ENCODE measurements at places on chromosomes 2 and 18.

DNA sequence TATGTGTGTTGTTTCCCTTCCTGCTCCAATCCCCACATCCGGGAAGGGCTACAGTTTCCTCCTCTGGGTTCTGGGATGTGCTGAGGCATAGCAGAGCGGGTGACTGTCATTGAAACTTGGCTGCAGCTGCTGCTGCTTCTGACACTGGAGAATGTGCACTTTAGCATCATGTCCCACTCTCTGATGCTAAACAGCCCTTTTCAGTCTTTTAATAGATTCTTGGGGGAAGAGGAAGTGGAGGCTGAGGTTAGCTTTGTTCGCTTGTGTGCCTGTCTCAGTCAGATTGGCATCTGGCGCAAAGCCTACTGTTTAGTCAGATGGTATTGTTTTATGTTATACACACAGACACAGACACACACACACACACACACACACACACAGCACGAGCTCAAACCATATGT, 136.5 kb upstream of the RND3 start:
- DNase-seq: peak; percentile 33

- no peak for DNase-seq
Measured at GRCh38 chr18:24274837-24275236, 122.8 kb downstream of the OSBPL1A start.

- DNase-seq: no peak
Measured at GRCh38 chr18:51064256-51064655, 34.2 kb downstream of the SMAD4 start.

DNA sequence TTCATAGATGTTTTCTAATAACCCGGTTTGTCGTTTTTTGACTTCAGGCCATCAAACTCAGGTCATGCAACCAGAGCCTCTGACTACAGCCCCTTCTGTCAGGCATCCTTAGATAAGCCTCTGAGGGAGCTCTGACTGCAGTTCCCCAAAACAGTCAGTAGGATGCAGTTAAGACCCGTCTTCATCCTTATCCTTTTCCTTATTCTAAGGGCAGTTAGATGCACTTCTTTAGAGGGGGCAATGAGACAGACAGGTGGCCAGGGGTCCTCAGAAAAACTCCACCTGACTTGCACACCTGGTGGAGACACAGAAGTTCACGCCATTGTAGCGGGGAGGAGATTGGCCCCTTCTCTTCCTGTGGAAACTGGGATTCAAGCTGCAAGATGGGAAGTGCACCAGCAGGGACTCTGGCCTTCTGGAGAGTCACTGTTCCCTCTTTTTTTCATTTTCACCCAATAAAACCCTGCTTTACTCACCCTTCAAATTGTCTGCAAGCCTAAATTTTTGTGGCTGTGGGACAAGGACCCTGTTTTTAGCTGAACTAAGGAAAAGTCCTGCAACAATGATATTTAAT, 104.8 kb upstream of the TFPI start:
- DNase-seq: peak; percentile 39

GRCh38 chr2:225438248-225438647, 38.7 kb downstream of the NYAP2 start:
- no peak for DNase-seq

DNA sequence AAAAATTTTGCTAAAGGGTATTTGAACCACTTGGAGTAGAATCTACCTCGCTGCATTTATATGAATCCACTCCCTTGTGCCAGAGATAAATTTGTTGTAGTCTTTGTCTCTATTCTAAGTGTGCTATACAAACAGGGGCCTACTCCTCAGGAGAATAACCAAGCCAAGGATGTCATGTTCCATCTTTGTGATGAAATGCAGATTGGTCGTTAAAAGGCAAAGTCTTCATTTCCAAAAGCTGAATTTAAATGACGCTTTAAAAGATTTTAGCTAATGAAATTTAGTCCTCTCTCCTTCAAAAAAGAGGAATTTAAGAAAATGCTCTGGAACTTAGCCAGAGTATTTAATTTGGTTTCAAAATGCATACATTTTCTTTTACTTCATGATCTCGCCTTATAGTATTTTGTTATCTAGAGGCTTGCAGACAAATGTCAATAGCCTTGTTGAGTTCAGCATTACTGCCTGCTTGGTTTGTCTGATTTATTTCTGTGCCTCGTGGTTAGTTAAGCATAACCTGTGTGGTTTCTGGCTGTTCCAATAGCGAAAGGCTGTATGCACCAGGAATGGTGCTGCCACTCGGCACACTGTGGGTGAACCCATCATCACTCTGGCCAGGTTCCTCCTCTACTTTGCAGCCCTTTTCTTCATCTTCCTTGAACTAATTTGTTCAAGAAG, 417.6 kb downstream of the ZNF521 start:
- DNase-seq: no peak

DNA sequence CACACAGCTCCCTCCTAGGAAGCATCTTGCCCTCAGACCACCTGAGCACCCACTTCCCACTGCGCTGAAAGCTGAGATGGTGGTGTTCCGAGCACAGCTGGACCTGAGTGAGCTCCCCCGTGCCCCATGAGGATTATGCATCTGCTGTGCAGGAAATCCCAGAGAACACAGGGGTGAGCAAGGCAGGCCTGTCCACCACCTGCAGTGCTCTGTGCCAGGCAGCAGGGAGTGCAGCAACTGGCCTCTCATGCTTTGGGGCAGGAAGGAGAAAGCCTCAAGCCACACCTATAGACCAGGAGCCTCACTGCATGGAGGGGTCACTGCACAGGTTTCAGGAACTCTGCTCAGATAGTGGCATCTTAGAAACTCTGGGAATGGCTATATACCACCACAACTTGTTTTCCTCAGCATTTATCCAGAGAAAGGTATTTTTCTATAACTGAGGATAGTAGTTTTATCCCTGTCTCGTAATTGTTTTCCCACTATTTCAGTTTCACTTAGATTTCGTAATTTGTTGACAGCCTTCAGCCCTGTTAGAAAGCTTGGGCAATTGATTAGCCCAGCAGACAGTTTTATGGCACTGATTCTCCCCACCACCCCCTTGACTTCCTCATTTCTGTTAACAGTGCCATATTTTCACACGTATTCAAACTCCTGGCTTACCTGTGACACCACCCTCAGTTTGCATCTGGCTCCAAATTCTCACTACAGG, 144.3 kb upstream of the DAPL1 start:
- DNase-seq: no peak

DNA sequence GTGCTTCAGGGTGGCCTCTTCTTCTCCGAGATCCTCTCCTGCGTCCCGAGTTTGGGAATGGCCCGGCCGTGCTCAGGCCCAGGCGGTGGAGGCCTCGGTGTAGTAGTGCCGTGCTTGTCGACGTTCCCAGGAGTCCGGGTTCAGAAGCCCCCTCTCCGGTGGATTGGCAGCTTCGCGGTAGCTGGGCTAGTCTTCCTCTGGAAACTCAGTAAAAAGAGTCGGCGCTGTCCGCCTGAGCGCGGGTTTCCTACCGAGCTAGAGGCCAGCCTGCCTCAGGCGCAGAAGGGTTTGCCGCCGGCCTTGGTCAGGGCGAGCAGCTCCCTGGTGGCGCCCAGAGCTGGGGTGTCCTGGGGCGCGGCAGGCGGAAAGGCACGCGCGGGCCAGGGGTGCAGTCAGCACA, 3.2 kb downstream of the RALBP1 start:
- no peak for DNase-seq

- no peak for DNase-seq
Measured at GRCh38 chr2:61721382-61721781, 132.5 kb downstream of the FAM161A start.

DNA sequence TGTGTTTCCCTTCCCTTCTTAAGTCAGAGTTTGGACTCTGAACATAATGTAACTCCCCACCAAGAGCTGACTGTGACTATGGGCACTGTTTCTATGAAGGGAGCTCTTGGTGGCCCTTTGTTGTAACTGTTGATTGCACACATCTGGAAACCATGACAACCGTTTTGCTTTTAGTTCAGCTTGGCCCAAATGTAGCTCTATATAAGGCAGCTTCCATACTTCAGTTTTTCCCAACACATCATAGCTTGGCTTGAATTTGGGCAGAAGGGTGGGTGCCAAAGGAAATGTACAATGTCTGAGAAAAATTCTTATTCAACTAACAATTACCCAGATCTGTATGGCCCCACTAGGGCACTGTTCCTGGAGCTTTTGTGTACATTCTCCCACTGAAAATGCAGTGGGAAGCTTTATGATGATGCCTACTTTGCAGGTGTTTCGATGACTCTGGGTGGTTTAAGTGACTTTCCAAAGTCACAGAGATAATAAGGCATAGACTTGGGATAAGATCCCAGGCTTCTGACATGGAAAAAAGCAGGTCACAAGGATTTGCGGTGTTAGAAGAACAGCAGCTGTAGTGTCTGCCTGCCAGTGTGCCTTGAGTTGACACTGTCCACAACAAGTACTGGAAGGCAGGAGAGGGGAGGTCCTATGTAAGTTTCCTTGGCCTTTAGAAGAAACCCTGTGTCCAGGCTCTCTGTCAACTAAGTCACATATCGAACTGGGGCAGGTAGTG, 2.4 kb upstream of the CETN1 start:
- peak; percentile 43 for DNase-seq

GRCh38 chr2:23506531-23507266, 121.7 kb downstream of the KLHL29 start:
- DNase-seq: no peak

DNA sequence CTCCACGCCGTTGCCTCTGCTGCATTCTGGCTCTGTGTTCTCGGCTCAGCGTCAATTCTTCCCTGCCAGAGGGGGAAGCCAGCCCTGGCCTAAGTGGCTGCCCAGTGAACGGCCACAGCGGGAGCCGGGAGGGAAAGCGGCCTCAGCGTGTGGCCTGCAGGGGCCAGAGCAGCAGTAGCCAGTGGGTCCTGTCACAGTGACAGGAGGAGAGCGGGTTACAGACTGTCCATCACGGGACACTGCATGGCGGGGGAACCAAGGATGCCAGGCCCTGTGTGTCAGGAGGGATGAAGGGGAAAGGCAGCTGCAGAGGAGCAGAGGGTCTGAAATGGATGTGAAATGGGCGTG, 39.7 kb downstream of the PDIA6 start:
- no peak for DNase-seq

GRCh38 chr2:227033471-227034148, 130.4 kb downstream of the COL4A4 start:
- DNase-seq: peak; percentile 80

- no peak for DNase-seq
Measured at GRCh38 chr2:1577846-1578245, 164.6 kb downstream of the TPO start.

- DNase-seq: peak; percentile 89
Measured at GRCh38 chr18:33231474-33232317, 208.8 kb downstream of the CCDC178 start.

DNA sequence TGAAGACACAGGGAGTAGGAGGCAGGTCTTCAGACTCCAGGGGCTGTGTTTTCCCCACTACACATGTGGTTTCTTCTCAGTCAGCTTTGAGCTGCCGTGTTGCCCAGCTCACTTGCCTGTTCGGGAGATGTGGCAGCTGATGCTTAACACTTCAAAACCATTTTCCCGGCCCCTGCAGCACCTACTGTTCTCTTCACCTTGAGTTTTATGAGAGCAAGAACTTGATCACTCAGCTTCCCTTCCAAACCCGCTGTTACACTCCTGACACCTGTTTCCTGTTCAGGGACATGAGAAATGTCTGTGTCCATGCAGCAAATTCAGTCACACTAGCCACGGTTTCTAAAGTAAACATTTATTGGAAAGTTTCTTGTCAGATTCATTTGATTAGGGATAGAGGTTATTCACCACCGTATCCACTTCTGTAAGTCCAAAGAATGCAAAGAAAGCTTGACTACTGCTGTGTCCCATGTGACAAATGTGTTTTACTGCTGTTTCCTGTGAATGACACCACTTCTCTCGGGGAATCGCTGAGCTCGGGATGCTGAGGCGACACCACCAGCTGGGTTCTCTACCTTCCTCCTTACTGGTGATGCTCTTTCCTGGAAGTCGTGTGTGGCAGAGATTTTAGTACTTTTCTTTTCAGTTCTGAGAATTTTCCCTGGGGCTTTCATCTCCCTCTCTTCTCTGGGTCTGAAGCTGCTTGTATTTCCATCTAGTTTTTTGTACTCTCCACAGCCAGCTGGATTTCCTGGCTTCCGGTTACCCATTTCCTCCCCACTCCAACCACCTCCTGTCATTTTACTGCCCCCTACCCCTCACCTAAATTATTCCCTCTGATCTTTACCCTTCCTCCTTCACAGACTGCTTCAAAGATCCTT, 91.7 kb downstream of the KLF7 start:
- DNase-seq: no peak

DNA sequence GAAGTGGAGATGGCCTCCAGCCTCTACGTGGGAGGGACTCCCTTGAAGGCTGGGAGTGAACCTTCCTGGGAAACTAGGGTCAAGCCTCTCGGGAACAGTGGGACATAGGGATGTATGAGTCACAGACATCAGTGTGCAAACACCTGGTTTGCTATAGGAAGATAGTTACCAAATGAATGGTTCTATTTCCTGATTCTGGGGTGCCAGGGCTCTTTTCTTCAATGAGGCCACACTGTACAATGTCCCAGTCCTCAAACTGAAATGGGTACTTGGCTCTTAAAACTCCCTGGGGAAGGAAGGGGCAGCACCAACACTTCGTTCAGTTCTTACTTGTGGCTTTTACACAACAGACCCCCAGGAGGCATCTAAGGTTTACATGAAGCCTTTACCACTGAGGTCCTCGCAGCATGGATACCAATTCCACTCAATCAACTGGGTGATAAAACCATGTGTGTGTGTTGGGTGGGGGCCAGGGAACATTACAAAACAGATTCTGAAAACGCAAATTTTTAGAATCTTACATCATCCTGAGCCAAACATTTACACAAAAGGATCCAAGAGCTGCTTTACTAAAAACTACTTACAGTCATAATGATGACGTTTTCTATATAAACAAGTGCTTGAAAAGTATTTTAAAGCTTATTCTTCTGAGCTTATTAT, 10.4 kb downstream of the ERFE start:
- DNase-seq: no peak

DNA sequence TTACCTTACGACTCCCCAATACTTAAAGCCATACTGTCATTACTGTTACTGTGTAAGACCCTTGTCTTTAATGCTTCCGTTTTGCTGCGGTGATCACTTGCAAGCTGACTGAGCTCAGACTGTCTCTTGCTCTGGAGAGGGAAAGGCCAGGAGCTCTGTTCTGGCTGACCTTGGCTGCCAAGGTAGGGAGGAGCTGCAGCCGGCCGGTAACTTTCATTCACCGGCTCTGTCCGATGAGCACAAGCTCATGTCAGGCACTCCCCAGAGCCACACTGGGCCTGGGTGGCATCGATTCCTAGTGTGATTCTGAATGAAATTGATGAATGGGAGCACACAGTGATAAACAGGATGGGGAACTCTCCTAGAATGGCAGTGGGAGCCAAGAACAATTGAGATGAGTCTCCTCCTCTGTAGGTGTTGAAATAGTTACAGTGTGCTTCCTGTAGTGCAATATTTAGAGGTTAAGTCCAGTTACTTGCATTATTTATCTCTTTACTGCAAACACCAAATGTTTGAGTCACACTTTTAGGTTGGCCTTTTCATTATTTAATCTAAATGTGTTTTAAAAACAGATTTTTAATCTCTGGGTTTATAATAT, 100.9 kb downstream of the ATP9B start:
- peak; percentile 63 for DNase-seq

- DNase-seq: no peak
Measured at GRCh38 chr18:31979714-31980113, 36.8 kb upstream of the TRAPPC8 start.

- DNase-seq: no peak
Measured at GRCh38 chr2:213121690-213122089, 29.7 kb downstream of the IKZF2 start.
